Right lobe of liver (tissue), 6 donors: ENCODE measurements at places on chromosomes 11 and 22. TPM values are rescaled to one million over a fixed set of nuclear protein-coding genes. Genes with fewer than 3 reads are reported as not detected.

GRCh38 chr11:71991494-71991893 is 7.2 kb upstream of the IL18BP start:
- DNase-seq: peak; percentile 11

The RIMBP3B gene
- not detected for total RNA-seq

- DNase-seq: no peak
These were observed 62.4 kb downstream of the PARVB start for GRCh38 chr22:44086271-44087088.

GRCh38 chr22:32661296-32661695 is 140.2 kb upstream of the TIMP3 start:
- DNase-seq: no peak

DNA sequence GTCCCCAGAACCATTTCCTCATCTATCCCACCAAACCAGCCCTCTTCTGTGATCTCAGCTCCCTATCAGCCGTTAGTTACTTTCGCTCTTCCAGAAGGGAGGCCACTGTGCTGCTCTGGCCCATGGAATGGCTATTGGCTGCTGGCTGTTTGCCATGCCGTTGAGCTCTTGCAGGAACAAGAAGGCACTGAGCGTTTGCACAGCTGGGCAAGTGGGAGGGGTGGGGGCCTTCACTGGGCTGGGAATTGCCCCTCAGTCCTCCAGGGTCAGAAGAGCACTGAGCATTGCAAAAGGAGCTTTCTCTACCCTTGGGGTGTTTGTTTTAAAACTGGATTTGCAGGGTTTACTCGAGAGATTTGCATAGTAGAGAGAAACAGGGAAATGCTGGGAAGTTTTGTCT is 129.0 kb upstream of the PARVA start:
- DNase-seq: peak; percentile 82

GRCh38 chr22:46287873-46288751 is 8.6 kb upstream of the GTSE1 start:
- no peak for DNase-seq

DNA sequence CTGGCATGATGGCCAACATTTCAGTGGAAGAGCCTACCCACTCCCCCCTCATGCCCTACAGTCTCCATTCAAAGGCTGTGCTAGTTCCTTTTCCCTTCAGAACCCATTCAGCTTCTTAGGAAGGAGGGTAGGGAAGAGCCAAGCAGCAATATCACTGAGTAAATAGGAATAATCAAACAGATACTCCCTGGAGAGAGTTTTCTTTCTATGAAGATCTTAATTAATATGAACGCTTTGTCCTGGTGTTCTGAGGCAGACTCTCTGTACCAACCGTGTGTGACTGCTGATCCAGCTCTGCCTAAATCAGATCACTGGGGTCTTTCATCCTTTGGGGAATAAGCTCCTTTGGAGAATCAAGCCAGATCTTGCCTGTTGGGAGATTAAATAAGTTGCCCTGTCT is 75.2 kb upstream of the NNMT start:
- no peak for DNase-seq

The HSPB2 gene
- not detected for total RNA-seq

DNA sequence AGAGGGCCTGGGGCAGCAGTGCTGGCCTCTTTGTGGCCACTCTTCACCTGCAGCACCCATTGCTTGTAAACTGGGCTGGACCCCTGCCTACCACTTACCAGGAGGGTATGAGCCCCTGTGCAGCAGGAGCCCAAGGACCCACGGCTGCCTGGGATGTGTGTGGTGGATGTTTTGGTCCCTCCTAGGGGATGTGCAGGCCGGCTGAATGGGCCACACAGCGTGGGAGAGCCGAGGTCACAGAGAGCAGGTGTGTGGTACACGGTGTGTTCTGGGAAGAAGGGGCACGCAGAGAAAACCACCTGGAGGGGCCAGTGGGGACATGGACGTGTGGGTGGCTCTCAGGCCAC is 19.3 kb upstream of the GNB1L start:
- no peak for DNase-seq

DNA sequence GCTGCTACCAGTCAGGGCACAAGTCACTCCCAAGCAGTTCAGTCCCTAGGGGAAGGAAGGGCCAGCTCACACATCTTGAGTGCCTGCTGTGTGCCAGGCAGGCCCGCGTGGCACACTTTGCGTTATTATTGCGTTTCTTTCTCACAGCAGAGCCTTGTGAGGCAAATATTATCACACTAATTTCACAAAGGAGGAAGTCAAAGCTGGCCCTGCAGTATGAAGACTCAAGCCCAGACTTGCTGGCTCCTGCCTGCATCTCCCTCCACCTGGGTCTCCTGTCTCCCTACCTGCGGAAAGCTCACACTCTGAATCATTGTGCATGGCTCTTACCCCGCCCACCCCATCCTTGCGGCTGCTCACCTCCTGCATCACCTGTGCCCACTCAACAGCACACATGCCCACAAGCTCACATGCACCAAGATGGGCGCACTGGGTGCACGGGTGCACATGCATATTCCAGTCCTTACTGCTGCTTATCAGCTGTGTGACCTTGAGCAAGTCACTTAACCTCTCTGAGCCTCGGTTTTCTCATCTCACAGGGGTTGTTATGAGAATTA is 31.7 kb upstream of the P2RY2 start:
- DNase-seq: no peak

The ACO2 gene
- total RNA-seq: 65.3 TPM

The HBB gene
- total RNA-seq: 356 TPM

DNA sequence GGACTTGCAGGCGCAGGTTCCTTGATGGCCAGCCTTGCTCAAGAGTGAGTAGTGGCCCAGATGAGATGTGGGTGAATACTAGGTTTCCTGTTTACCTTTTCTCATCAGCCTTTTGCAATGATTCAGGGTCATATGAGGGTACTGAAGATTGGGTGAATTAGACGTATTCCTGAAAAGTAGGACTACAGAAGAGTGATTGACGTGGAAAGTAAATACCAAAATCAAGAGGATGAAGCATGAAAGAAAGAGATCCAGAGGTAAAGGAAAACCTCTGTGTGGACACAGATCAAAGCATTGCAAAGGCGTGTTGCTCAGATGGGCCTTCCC is 59.9 kb downstream of the CYB5R2 start:
- no peak for DNase-seq

- no peak for DNase-seq
These were observed 444.1 kb downstream of the SOX6 start for GRCh38 chr11:15912291-15912690.

The DLAT gene
- total RNA-seq: 20.7 TPM

- DNase-seq: no peak
These were observed 1.9 kb downstream of the PIWIL3 start for GRCh38 chr22:24772493-24773220.

The OR52K2 gene
- not detected for total RNA-seq

The MMP20 gene
- not detected for total RNA-seq

GRCh38 chr22:25728071-25728470 is 13.9 kb upstream of the MYO18B start:
- DNase-seq: no peak

The CASP1 gene
- 16.0 TPM for total RNA-seq

DNA sequence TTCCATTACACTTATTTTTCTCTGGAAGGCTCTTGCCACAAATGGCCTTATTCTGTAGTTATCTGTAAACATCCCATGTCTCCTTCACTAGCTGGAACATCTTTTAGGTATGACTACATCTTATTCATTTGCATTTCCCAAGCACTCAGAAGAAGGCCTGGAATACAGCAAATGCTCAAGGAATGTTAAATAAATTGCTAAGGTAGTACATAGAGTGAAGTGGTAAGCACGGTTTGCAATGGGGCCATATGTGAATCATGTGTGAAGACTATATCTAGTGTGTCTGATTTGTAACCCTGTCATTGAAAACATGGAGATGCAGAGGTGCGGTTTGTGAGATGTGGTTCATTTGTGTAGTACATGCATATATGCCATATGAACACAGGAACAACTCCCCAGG is 33.5 kb downstream of the GDPD4 start:
- DNase-seq: no peak

DNA sequence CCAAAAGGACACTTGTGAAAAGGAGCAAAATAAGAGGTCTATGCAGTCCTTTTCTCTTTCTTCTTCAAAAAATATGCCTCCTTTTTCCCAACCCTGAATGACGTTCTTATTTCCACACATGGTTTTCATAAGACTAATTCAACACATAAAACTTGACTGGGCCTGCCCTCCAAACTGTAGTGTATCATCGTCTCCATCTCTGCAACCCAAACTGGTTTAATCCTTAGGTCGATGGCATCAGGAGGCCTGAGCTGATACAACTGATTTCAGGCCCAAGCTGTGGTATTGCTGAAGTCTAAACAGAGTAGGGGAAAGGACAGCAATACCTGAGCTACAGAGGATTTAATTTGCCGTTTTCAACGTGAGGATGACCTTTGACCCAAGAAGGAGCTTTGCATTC is 130.0 kb upstream of the MTNR1B start:
- no peak for DNase-seq

DNA sequence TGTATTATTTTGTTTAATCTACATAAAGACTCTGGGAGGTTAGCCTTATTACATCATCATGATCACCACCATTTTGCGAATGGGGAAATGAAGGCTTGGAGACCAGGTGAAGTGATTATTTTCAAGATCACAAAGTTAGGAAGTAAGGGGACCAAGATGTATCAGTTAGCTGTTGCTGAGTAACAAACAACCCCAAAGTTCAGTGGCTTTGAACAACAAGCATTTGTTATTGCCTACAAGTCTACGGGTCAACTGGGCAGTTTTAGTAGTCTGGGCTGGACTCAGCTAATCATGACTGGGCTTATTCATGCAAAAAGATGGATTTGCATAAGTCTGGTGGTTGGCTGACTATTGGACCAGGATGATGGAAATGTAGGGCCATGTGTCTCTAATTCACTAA is 389.2 kb downstream of the MIAT start:
- DNase-seq: no peak

DNA sequence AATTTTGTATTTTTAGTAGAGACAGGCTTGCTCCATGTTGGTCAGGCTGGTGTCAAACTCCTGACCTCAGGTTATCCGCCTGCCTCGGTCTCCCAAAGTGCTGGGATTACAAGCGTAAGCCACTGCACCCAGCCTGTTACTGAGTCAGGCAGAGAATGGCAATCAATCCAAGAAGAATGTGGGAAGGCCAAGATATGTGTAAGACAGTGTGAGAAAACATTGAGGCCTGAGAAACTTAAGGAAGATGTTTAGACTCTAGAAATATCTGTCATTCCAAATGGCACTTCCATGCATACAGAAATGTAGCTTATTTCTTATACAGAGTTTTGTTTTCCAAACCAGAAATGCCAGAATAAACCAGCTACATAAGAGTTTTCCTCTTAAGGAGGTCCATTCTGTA is 248.5 kb downstream of the ETS1 start:
- no peak for DNase-seq

DNA sequence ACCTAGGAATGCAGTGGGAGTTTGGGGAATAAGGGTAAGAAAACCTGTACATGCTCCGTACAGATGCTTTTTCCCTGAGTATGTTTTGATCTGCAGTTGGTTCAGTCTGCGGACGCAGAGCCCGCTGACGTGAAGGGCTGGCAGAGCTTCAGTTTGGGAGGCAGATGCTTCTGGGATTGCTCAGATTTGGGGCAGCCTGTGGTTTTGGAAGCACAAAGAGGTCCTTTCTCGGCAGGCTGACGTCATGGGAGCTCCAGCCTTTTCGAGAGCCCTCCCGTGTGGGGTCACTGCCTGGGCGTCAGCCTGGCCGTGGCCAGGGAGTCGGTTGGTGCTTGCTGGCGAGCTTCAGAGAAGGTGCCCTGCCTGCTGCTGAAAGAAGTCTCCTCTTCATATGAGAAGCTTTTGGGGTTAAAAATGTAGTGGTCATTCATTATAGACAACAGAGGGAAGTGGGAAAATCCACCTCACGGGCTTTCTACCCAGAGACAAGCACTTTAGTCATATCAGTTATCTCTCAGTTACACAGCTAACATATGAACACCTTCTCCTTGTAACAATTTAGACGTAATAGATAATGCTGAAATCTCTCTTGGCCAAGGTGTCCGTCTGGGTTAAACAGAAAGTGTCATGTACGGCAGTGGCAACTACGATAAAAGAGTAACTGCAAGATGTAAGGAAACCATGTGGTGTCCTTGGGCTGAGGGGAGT is 26.8 kb downstream of the TPCN2 start:
- DNase-seq: no peak

The SLC25A18 gene
- 48.4 TPM for total RNA-seq

DNA sequence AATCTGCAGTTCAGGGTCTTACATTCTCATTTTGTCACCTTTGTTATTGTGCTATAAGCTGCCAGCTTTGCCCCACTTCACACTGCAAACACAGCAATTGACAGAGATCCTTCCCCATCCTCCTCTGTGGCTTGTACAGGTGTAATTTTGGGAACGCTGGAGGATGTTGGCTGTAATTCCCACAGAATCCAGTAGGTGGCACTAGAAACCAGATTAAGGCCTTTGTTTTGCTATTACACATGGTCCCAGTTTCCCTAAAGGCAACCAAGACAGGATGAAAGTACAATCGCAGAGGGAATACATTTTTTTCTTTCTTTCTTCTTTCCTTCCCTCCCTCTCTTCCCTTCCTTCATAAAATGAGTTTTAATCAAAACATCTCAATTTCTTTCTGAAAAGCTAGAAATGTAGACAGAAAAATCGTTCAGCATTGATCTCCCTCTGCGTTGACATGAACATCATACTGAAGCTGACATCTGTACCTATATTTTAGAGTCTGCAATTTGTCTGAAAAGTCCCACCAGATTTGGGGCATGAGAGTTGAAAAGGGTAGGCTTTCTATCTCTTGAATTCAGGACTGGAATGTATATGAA is 21.3 kb upstream of the NELL1 start:
- no peak for DNase-seq

GRCh38 chr11:28339488-28339887 is 231.3 kb downstream of the METTL15 start:
- no peak for DNase-seq

The KCNQ1OT1 gene
- 0.53 TPM for total RNA-seq

The LRRN4CL gene
- not detected for total RNA-seq

- DNase-seq: no peak
These were observed 25.0 kb downstream of the LRP5 start for GRCh38 chr11:68337399-68337835.

The GLYATL2 gene
- total RNA-seq: not detected

DNA sequence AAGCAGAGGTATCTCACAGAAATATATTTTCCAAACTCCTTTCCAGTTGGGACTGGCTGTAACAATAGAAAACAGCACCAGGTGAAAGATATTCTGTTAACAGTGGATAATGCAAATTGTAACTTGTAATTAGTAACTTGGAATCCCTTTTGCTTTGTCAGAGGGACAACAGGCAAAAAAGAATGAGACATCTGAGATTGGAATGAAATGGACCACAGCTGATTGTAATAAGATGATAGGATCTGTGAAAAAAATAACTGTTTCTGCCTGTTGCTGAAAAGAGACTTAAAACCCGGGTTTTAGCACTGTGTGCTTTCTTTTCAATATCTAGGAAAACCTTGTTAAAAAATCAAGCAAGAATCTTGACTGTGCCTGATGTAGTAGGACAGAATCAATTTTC is 655.7 kb downstream of the METTL15 start:
- DNase-seq: no peak

- DNase-seq: no peak
These were observed 37.6 kb downstream of the RAB30 start for GRCh38 chr11:83033972-83034672.

DNA sequence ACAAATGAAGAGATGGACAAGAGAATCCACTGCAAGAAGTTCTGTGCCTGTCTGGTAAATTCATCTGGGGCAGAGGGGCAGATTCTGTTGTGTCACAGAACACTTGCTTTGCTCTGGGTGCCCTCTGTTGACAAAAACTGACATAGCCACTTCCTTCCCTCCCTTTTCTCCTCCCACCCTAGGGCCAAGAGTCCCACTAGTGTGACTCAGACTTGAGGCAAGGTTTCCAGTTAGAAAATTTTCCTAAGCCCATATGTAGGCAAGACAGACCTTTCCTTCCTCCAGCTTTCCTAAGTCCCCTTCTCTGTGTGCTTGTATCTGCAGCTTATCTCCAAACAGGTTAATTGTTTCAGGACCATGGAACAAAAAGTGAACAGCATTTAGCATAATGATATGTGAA is 106.8 kb downstream of the RBFOX2 start:
- DNase-seq: no peak
